T-helper 1 cell (primary cell): ENCODE measurements at places on chromosomes 16 and 17.

DNA sequence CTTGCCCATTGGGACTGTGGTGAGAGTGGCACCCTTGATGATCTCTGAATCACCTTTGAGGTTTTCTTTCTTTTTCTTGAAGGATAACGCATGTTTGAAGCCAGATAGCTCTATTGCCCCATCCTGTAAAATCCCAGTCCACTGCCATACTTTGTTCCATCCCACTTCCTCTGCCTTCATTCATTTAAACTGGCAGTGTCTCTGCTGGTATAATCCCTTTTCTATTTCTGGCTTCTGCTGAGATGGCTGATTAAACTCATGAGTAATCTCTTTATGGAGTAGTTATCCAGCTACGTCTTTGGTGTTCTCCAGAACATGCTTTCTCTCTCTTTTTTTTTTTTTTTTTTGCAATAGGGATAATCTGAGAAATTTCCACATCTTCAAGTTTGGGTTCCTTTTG is 656.5 kb upstream of the SALL1 start:
- no peak for DNase-seq

GRCh38 chr17:50289991-50290702 is 15.9 kb downstream of the TMEM92 start:
- DNase-seq = no peak

DNA sequence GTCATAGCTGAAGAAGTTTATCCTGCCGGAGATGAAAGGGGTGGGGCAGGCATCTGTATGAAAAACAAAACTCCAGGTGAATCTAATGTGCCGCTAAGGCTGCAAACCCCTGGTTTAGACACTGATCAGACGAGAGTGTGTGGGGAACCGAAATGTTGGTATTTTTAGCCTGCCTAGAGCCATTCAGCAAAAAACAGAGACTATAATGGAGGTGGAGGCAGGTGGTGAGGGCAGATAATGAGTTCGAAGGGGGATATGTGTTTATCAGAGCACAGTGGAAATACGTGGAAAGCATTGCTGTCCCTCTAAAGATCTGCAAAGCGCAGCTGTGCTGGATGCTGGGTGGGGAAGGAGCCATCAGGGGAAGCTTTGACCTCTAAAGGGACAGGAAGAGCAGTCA is 127.5 kb upstream of the WSCD1 start:
- no peak for DNase-seq

DNA sequence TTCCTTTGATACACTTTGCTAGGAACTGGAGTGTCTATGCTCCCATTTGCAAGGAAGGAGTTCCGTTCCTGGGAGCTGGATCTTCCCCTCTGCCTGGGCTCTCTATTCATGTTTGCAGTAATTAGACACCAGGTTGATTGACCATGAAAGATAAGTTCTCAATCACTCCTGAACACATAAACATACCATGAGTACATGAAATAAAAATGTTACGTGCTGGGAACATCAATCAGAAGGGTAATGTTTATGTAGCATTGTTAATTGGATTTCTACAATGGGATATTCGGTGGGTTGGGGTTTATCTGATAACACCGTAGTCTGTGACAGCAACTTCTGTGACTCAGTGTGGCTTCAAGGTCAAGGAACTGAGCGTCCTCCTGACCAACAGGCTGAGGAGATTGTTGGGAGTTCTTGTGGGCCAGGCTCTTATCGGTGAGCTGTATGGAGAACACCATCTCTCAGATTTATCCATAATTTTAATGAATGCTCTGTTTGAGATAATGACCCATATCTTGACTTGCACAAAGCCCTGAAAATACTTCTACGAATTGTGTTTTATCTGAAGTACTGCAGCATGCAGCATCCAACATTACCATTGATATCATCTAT is 136.4 kb downstream of the NPIPB5 start:
- DNase-seq = no peak

- DNase-seq = no peak
Measured at GRCh38 chr16:1550069-1550468, 16.6 kb downstream of the TMEM204 start.

- no peak for DNase-seq
Measured at GRCh38 chr16:61309386-61309785, 726.9 kb downstream of the CDH8 start.

DNA sequence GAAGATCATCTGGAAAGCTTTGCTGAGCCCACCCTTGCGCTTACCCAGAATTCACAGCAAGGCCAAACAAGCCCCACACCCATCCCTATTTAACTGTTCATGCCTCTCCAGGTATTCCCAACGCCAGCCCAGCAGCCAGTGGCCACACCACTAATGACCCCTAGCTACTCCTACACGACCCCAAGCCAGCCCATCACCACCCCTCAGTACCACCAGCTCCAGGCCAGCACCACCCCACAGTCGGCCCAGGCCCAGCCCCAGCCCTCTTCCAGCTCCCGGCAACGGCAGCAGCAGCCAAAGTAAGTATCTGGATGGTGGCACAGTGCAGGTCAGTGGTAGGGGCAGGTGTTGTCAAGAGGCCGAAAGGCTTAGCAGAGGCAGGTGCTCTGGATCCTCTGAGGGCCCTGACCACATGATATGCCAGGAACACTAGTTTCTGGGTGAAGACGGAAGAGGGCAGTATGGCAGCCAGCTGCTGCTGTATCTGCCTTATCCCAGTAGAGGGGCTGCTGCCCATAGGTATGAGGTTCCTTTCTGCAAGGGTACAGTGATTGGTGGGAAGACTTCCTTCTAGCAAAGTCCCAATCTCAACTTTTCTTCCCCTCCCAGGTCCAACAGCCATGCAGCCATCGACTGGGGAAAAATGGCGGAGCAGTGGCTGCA is 10.7 kb downstream of the PROCA1 start:
- no peak for DNase-seq

GRCh38 chr16:57741660-57742191 is 6.2 kb downstream of the KATNB1 start:
- DNase-seq = no peak

DNA sequence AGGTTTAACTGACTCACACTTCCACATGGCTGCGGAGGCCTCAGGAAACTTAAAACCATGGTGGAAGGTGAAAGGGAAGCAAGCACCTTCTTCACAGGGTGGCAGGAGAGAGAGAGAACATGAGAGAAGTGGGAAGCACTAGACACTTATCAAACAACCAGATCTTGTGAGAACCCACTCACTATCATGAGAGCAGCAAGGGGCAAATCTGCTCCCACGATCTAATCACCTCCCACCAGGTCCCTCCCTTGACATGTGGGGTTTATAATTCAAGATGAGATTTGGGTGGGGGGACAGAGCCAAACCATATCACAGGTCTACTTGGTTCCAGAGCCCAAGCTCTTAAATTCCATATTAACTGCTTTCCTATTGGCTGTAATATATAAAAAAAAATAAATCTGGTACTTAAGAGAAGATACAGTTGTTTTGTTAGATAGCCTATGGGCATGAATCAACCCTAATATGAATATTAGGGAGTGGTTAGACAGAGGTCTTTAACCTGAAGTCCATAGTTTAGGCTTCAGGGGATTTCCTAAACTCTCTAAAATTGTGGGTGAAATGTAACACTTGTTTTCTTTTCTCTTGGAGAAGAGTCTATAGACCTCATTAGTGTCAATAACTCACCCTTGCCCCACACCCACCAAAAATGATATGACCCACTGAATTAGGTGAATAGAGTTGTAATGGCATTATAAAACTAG is 56.7 kb downstream of the SKAP1 start:
- no peak for DNase-seq

- no peak for DNase-seq
Measured at GRCh38 chr17:57259817-57260216, 3.5 kb downstream of the MSI2 start.

DNA sequence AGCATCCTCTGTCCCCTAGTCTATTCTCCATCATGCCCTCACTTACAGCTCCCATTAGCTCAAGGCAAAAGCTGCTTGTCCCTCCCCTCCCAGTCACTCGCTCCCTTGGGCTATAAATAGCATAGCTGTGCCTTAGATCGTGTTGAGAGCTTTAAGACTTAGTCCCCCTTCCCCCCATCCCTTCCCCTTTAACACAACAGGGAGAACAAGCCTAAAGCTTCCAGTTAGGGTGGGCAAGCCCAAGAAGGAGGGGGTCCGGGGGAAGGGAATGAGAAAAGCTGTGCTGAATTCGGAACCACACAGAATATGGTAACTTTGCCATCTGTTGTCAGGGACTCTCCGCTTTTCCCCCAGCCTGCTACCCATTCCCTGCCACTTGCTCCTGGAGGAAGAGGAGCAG is 4.9 kb upstream of the HIGD1B start:
- DNase-seq = no peak

- DNase-seq = no peak
Measured at GRCh38 chr16:2689968-2690801, 7.9 kb downstream of the KCTD5 start.

DNA sequence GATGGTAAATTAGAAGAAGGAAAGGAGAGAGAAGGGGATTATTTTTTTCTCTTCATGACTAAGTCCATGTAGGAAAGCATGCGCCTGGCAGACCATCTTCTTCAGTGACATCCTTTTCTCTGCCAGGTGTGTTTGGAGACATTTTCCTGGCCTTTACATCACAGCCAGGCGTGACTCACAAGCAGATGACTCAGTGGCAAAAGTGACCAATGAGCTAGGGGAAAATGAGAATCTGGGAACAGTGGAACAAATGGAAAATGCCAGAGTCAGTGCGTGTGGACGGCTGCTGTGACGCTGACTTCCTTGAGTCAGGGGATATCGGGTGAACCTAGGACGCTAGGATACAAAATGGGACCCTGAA is 9.4 kb downstream of the KIAA0513 start:
- DNase-seq = no peak

- no peak for DNase-seq
Measured at GRCh38 chr17:65175952-65176351, 38.8 kb downstream of the RGS9 start.

DNA sequence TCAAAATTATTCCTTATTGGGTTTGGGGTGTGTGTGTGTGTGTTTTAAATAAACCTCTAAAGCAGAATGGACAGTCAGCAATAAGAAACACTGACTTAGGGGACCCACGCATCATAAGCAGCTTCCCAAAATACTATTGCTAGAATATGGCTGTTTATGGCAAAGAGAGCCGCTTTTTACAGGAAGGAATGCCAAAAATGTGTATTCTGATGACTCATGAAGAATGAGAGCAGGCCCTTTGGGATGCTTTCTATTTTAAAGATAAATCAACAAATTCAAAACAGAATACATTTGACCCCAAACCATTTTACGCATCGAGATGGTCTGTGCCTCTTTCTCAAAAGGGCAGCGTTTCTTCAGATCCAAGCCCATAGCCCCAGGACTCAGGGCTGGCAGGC is 37.5 kb downstream of the ARHGAP17 start:
- DNase-seq = no peak

DNA sequence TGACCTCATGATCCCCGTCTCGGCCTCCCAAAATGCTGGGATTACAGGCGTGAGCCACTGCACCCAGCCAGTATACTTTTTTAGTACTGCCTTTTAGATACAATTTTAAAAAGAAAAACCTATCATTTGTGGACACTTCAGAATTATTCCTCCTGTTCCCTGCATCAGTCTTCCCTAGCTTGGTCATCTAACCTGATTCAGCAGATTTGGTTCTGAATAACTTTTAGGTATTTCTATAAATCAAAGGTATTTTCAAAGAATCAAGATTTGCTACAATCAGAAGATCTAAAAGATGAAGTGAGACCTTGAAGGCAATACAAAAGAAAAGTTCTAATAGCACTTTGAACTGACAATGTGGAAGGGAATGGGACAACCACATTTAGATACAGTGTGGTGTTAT is 30.0 kb downstream of the MBTD1 start:
- no peak for DNase-seq

GRCh38 chr17:65942592-65942991 is 249.3 kb downstream of the CEP112 start:
- DNase-seq = no peak

DNA sequence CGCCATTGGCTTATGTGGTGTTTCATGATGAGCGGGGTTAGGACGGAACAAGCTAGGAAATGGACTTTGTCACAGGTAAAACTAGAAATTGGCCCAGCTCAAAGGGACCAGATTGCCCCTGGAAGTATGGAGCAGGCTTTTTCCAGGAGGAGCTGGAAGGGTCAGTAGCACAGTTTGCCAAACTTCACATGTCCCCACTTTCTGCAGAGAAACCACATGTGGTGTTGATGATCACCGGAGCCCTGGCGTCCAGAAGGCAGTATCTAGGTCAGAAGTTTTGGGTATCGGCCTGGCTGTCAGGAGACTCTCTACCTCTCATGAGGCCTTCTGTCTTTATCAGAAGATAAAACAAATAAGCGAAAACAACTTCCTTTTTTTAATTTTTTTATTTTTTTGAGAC is 248.5 kb downstream of the SOX9 start:
- DNase-seq = no peak

GRCh38 chr17:51850201-51850600 is 308.3 kb downstream of the CA10 start:
- DNase-seq = no peak

- DNase-seq = peak; percentile 48
Measured at GRCh38 chr16:68079626-68080344, 5.4 kb upstream of the NFATC3 start.
